GM20000 (cell line): ENCODE measurements at places on chromosomes 3 and 15.

DNA sequence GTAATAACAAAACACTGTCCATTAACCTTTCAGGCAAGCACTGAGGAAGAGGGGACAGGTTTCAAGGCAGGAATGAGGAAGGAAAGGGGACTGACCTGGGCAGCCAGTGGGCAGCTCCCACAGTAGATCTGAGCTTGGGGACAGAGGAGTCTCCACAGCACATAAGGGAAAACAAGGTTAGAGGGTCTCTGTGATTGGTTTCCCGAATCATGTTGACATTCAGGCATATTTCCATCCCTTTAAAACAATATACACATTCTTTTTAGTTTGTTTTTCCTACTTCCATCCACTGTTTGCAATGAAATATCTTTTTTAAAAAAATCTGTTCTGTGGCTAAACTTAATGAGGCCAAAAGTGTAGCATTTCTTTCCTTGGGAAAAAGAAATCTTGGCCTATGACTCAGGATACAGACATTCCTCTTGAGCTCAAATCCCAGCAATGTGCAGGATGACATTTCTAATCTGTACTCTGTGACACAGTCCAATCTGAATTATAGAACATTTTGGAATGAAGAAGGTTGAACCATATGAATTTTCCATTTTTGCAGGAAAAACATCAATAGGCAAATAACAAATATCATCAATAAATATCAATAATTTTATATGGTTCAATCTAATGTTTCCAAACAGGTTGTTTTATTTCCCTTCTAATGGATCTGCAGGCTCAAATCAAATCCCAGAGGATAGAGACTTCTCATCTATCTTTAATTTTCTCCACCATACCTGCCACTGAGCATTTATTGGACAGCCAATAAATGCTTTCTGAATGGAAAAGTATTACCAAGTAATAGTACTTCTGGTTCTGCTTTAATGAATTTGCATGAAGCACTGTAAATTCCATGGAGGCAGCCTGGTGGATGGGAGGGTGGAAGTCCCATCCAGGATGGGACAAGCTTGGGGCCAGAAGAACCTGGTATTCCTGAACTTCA lies 54.1 kb downstream of the ITGB5 start:
- no peak for DNase-seq

- no peak for DNase-seq
These were observed 394.1 kb upstream of the NECTIN3 start for GRCh38 chr3:110677506-110677905.

DNA sequence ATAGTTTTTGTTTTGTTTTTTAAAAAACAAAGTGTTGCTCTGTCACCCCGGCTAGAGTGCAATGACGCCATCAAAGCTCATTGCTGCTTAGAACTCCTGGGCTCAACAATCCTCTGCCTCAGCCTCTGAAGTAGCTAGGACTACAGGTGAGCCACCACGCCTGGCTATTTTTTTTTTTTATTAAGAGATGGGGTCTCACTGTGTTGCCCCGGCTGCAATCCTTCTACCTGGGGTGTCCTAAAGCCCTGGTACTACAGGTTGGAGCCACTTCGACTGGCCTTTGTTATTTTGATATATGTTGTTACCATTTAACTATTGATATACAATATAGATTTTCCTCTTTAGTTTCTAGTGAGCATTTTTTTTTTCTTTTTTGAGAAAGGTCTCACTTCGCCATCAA lies 2.6 kb downstream of the NGLY1 start:
- DNase-seq, result no peak

DNA sequence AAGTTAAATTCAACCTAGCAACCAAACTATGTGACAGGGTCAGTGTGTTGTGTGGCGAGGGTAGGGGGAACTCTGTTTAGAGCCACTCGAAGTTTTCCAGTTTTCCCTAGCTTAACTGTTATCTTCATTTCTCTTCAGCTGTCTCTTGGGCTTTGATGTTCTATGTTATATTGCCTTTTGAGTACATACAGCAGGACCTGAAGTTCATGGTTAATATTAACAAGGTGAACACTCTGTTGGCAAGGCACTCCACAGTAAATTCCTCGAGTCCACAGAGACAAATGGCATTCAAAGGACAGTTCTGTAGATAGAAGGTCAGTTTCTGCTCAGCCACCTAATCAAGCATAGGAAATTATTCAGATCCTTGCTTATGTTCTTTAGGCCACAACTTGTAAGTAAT lies 147.9 kb upstream of the DPH6 start:
- no peak for DNase-seq

- no peak for DNase-seq
These were observed 13.8 kb upstream of the SCG3 start for GRCh38 chr15:51667478-51667877.

- DNase-seq, result no peak
These were observed 226.0 kb upstream of the CGNL1 start for GRCh38 chr15:57150066-57150865.

GRCh38 chr3:56919797-56920195 lies 118.0 kb upstream of the ARHGEF3 start:
- no peak for DNase-seq

GRCh38 chr15:66922608-66923007 lies 142.8 kb upstream of the SMAD3 start:
- no peak for DNase-seq

- DNase-seq, result peak; percentile 9
These were observed 86.9 kb upstream of the PRTG start for GRCh38 chr15:55829826-55830225.

DNA sequence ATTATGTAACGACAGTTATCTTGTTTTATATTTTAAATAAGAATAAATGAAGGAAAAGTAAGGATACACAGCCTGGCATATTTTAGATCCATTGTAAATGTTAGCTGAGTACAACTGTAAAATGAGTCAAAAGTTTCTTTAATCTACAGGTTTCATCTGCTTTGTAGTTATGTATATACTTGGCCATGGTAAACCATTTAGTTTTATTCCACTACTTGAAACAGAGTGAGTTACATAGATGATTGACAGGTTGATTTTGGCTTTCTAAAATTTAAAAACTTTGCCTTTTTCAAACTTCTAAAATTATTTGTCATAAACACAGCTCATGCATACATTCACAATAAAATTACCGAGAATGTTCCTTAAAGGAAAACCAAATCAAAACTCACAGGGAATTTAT lies 371.2 kb downstream of the ROBO1 start:
- DNase-seq, result no peak

GRCh38 chr15:78055919-78056713 lies 21.4 kb downstream of the TBC1D2B start:
- no peak for DNase-seq

DNA sequence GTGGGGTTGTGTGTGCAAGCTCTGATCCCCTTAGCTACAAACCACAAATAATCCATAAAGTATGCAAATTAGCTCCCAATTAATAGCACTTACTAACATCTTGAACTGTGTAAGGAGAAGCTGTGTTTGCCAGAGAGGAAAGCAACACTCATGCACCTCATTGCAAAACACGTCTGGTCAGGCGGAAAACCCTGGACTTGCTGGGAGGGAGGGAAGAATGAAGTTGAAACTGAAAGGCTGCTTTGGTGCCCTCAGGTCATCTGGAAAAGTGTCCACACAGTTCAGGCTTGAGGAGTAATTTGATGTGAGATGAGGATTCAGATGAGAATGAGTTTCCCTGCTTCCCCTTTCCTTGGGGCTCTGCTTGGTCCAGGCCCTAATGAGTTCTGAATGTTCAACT lies 185.5 kb upstream of the ANKRD28 start:
- DNase-seq, result no peak

DNA sequence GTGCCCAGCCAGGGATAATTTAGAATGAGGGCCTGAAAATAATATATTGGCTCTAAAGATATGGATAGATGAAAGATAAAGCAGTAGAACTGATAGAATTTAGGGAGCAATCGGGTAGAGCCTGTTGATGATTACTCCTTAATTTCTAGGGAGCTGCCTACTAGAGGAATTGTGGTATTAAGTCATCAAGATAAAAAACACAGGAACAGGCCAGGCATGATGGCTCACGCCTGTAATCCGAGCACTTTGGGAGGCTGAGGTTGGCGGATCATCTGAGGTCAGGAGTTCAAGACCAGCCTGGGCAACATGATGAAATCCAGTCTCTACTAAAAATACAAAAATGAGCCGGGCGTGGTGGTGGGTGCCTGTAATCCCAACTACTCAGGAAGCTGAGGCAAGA lies 130.4 kb downstream of the PCCB start:
- DNase-seq, result no peak

DNA sequence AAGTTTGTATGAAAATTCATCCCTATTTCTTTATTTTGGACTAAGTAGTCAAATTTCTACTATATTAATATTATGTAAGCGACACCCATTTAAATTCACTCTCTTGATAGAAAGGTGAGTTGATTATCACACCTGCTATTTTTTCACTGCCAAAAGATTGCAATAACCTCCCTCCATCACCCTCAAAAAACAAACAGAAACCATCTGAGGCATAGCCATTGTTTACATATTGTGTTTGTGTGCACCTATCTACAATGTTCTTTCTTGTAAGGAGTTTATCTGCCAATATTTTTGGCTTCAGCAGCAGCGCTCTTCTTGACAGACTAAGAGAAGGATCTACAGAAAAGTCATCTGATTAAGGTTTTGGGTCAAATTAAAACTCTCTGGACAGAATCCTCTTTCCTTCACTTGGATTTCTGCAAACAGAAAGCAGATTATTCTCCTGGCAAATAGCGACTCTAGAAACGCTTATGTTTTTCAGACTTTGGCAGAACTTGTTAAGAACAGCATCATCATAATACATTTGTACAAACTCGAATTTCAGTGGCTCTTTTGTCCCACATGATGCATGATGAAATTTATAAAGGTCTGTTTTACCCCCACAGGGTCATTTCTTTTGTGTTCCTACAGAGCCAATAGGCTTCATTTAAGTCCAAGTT lies 48.6 kb downstream of the KCNMB2 start:
- no peak for DNase-seq

DNA sequence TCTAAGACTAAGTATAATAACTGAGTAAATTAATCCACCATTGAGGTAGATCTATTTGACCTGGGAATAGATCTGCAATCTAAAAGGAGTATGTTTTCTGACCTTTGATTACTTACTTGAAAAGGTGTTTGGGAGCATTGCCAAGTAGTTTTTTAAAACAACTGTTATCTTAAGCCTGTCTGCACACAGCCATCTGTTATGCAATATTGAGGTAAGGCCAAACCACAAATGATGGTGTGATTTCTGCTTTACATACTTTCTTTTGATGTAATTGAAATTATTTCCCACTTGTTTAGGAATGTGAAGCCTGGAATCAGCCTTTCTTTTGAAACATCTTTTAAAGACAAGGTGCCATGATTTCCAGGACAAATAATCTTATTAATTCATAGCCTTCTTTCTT lies 274.0 kb downstream of the BBX start:
- no peak for DNase-seq

GRCh38 chr15:78265752-78266224 lies 1.4 kb downstream of the DNAJA4 start:
- no peak for DNase-seq

DNA sequence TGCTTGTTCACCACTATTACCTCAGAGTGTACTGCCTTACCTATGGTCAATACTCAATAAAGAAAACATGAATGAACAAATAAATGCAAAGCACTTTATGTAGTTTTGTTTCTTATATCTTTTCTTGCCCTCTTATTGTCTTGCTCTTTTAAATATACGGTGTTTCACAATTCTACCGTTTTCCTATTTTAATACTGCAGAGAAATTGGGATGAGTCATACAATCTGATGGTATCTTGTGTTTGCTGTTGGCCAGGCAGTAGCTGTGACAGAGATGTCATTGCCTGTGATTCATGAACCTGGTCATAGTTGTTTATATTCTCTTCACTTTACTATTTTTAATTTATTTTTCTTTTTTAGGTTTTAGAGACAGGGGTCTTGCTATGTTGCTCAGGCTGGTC lies 48.3 kb downstream of the SERP1 start:
- no peak for DNase-seq

- DNase-seq, result peak; percentile 56
These were observed 507 bp upstream of the GOLIM4 start for GRCh38 chr3:168096210-168096652.
